ENCODE measurements at places on chromosomes 3 and 15. TPM values are rescaled to one million over a fixed set of nuclear protein-coding genes. Genes with fewer than 3 reads are reported as not detected.

TRH gene
- total RNA-seq: not detected

SH2D7 gene
- not detected for total RNA-seq

PLSCR2 gene
- not detected for total RNA-seq

BTD gene
- total RNA-seq: 16.7 TPM

TNFSF10 gene
- total RNA-seq: 0.15 TPM

STAB1 gene
- 0.16 TPM for total RNA-seq

ATP13A5 gene
- not detected for total RNA-seq

ZNF654 gene
- total RNA-seq: 4.0 TPM

SERPINI1 gene
- total RNA-seq: 3.1 TPM

RHCG gene
- 35.5 TPM for total RNA-seq

RGMA gene
- total RNA-seq: 0.56 TPM

PLA2G4D gene
- not detected for total RNA-seq

RBMS3 gene
- 0.51 TPM for total RNA-seq
